PC-9 (cell line): ENCODE measurements at places on chromosomes 11 and 22.

DNA sequence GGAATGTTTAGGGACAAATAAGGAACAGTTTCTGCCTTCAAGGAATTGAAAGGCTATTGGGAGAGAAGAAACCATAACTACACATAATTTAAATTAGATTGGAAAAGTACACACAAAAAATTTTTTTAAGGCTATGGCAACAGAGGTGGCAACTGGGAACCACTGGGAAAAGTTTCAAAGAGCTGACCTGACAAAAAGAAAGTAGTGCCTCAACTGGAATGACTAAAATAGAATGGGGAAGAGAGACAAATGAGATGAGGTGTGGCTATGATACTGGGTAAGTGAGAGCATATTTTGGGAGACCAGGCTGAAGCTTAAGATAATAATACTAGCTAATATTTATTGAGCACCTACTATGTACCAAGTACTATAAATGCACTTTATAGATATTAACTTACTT lies 2.9 kb upstream of the AKIP1 start:
- peaks cover 34% of the 10 kb centered on the region for H3K4me1 ChIP-seq
- DNase-seq = no peak
- no peak overlapping the region for H3K4me3 ChIP-seq
- H3K27ac ChIP-seq = no peak overlapping the region

- no peaks in the 10 kb centered on the region for H3K4me1 ChIP-seq
- H3K36me3 ChIP-seq = peaks cover 20% of the 10 kb centered on the region
- no peak overlapping the region for H3K4me3 ChIP-seq
- no peak for DNase-seq
- H3K27me3 ChIP-seq = no peaks in the 10 kb centered on the region
- no peak overlapping the region for H3K27ac ChIP-seq
Observed at GRCh38 chr11:110463153-110463552, 33.4 kb downstream of the FDX1 start.

DNA sequence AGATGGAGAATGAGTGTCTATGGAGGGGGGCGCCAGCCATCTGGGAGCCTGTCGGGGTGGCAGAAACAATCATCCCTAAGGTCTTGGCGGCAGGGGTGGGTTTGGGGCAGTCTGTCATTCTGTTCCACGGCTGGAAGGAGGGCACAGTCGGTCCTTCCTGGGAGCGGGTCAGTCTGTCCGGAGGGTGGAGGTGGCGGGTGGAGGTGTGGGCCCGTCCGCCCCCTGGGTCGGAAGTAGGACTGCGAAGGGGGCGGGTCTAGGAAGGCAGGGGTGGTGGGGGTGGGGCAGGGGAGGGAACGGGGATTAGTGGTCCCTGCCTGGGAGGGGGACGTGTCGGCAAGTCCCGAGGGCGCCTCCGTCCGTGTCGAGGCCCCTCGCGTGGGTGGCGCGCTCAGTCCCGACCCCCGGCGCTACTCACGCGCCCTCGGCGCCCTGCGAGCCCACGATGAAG lies 461 bp downstream of the TBC1D10A start:
- peak overlapping the region; percentile 97 for H3K4me3 ChIP-seq
- peaks cover 34% of the 10 kb centered on the region for H3K4me1 ChIP-seq
- peaks cover 7% of the 10 kb centered on the region; the same call in 1 of the 2 replicates for H3K36me3 ChIP-seq
- no peak overlapping the region for H3K27ac ChIP-seq
- no peak for DNase-seq
- H3K27me3 ChIP-seq = no peaks in the 10 kb centered on the region

- DNase-seq = no peak
- peaks cover 5% of the 10 kb centered on the region for H3K4me1 ChIP-seq
- H3K36me3 ChIP-seq = no peaks in the 10 kb centered on the region; the same call in 1 of the 2 replicates
- no peak overlapping the region for H3K27ac ChIP-seq
- H3K4me3 ChIP-seq = no peak overlapping the region
Observed at GRCh38 chr11:16799221-16799620, 60.8 kb downstream of the C11orf58 start.

DNA sequence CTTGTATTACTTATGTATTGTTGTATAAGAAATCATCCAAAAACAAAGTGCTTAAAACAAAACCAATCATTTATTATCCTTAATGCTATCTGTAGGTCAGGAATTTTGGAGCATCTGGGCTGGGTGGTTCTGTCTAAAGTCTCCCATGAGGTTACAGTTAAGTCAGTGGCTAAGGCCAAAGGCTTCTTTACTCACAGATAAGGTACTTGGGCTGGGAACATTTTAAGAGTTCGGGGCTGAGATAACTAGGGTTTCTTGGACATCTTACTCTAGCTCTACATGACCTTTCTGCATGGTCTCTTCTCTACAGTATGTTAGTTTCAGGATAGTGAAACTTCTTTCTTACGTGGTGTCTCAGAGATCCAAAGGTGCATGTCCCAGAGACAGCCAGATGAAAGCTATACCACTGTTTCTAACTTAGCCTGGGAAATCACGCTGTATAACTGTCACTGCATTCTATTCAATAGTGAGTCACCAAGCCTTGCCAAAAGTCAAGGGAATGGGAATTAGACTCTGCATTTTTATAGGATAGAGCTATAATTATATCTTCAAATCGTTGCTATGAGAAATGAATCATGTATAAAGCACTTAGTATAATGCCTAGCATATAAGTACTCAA lies 29.6 kb downstream of the SOX6 start:
- no peaks in the 10 kb centered on the region for H3K4me1 ChIP-seq
- DNase-seq = no peak
- H3K4me3 ChIP-seq = no peak overlapping the region
- H3K36me3 ChIP-seq = no peaks in the 10 kb centered on the region
- no peak overlapping the region for H3K27ac ChIP-seq

- no peak overlapping the region for H3K4me3 ChIP-seq
- no peaks in the 10 kb centered on the region for H3K36me3 ChIP-seq
- no peak for DNase-seq
- peaks cover 13% of the 10 kb centered on the region; the same call in 1 of the 2 replicates for H3K27me3 ChIP-seq
Observed at GRCh38 chr22:29216873-29217666, 11.4 kb downstream of the EMID1 start.

GRCh38 chr11:44637487-44637886 lies 72.0 kb downstream of the CD82 start:
- no peak overlapping the region for H3K4me3 ChIP-seq
- no peak for DNase-seq
- peaks cover 42% of the 10 kb centered on the region; the same call in 1 of the 2 replicates for H3K27me3 ChIP-seq
- H3K4me1 ChIP-seq = no peaks in the 10 kb centered on the region
- no peaks in the 10 kb centered on the region for H3K36me3 ChIP-seq

- no peaks in the 10 kb centered on the region for H3K4me1 ChIP-seq
- no peak overlapping the region for H3K4me3 ChIP-seq
- H3K27ac ChIP-seq = no peak overlapping the region
- H3K27me3 ChIP-seq = peaks cover 85% of the 10 kb centered on the region
Observed at GRCh38 chr11:114232400-114233059, 63.7 kb upstream of the NNMT start.

- no peak overlapping the region for H3K4me3 ChIP-seq
- no peaks in the 10 kb centered on the region for H3K36me3 ChIP-seq
- no peaks in the 10 kb centered on the region for H3K27me3 ChIP-seq
- no peak overlapping the region for H3K27ac ChIP-seq
Observed at GRCh38 chr11:123833095-123833494, 26.9 kb upstream of the OR6M1 start.

GRCh38 chr11:10236840-10237239 lies 57.2 kb downstream of the SBF2 start:
- no peak for DNase-seq
- no peaks in the 10 kb centered on the region for H3K27me3 ChIP-seq
- no peak overlapping the region for H3K27ac ChIP-seq
- no peaks in the 10 kb centered on the region; the same call in 1 of the 2 replicates for H3K4me1 ChIP-seq
- no peak overlapping the region for H3K4me3 ChIP-seq

DNA sequence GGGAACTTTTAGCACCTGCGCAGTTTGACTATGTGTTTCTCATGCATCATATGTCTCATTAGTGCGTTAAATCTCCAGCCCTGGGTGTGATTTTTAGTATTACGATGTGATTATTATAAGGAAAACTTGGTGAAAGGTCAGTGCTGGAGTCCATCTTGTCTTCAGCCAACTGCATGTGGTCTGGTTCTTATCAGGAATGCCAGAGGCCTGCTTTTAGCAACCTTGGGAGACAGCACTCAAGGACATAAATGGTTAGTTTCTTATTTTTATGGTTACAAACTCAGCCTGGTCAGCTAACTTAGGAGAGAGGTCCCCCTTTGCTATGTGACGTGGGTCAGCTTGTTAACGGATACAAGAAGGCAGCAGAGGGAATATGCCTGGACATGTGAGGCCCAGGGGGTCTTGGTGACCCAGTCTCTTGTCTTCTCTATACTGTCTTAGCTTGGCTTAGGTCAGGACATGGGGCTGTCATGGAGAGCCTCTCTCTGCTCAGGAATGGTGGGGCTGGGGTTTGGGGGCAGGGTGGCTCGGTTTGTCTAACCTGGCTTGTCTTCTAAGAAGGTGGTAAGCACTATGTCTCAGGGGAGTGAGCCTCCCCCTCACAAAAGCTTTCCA lies 21.5 kb downstream of the KCTD21 start:
- no peak for DNase-seq
- H3K4me1 ChIP-seq = no peaks in the 10 kb centered on the region
- H3K4me3 ChIP-seq = no peak overlapping the region
- no peaks in the 10 kb centered on the region for H3K27me3 ChIP-seq

DNA sequence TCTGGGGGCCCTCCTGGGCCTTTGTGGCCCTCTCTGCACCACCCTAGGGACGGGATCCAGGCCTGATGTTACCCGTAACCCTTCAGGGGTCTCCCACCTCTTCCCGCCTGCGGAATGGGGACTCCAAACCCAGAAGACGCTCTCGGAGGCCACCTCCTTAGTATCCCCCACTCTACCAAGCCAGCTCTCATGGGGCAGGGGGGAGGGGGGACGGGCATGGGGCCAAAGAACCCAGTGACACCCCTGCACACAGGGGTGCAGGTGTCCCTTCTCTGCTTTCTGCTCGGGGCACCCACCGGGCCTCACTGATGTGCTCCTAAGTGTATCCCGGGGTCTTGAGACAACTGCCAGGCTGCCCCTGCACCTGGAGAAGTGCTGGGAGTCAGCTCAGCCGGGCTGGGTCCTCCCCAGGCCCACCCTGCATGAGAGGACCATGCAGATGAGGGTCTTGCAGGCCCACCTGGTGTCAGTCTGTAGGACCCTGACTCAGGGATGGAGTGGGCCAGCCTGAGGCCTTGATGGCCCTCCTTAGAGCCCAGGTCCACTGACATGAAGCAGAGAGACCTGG lies 176.9 kb downstream of the IGLL1 start:
- H3K27ac ChIP-seq = no peak overlapping the region
- H3K36me3 ChIP-seq = no peaks in the 10 kb centered on the region

GRCh38 chr11:123580557-123581275 lies 73.7 kb downstream of the SCN3B start:
- H3K27me3 ChIP-seq = no peaks in the 10 kb centered on the region
- no peaks in the 10 kb centered on the region for H3K36me3 ChIP-seq
- no peak overlapping the region for H3K4me3 ChIP-seq
- no peak overlapping the region for H3K27ac ChIP-seq

DNA sequence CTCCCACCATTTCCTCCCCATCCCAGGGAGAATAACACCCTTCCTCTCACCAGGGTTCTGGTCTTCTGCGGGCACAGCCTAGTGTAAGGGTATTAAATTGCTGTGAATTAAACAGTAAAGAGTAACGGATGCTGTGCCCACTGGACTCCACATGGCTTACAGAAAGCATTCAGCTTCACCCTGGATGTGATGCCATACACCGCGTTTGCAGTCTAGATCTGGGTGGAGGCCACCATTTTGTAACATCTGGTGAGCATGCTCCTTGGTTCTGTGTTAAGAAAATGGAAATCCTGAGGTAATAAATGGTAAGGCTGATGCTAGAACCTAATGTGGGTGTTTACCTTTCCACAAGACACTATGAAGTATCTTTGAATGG lies 331.8 kb upstream of the B3GAT1 start:
- H3K27ac ChIP-seq = no peak overlapping the region
- no peak for DNase-seq
- H3K27me3 ChIP-seq = peaks cover 30% of the 10 kb centered on the region
- H3K4me1 ChIP-seq = no peaks in the 10 kb centered on the region
- H3K36me3 ChIP-seq = no peaks in the 10 kb centered on the region

GRCh38 chr11:36308577-36308976 lies 12.5 kb downstream of the PRR5L start:
- no peak overlapping the region for H3K4me3 ChIP-seq
- no peaks in the 10 kb centered on the region for H3K27me3 ChIP-seq
- peaks cover 28% of the 10 kb centered on the region for H3K4me1 ChIP-seq
- no peak for DNase-seq

DNA sequence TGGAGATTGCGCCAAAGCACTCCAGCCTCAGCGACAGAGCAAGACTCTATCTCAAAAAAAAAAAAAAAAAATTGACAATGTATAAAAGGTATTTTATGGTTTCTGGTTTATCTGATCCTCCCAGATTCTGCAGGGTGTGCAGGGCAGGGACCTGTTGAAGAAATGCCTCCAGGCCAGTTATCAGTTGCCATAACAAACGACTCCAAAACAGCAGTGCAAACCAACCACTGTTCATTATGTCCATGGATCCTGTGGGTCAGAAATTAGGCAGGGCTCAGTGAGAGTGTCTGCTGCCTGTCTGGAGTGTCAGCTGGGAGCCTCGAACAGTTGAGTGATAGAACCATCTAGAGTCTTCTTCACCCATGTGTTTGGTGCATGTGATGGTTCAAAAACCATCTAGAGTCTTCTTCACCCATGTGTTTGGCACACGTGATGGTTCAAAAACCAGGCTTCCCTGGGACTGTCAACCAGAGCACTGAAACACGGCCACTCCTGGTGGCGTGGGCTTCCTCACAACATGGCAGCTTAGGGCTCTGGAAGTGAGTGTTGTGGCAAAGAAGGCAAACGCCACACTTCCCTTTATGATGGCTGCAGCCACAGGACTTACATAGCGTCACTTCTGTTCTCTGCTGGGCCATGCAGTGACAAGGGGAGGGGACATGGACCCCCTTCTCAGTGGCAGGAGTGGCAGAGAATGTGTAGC lies 115.1 kb upstream of the CRYBB3 start:
- no peak overlapping the region for H3K4me3 ChIP-seq
- no peak overlapping the region for H3K27ac ChIP-seq
- no peak for DNase-seq
- no peaks in the 10 kb centered on the region for H3K27me3 ChIP-seq
- no peaks in the 10 kb centered on the region for H3K36me3 ChIP-seq

DNA sequence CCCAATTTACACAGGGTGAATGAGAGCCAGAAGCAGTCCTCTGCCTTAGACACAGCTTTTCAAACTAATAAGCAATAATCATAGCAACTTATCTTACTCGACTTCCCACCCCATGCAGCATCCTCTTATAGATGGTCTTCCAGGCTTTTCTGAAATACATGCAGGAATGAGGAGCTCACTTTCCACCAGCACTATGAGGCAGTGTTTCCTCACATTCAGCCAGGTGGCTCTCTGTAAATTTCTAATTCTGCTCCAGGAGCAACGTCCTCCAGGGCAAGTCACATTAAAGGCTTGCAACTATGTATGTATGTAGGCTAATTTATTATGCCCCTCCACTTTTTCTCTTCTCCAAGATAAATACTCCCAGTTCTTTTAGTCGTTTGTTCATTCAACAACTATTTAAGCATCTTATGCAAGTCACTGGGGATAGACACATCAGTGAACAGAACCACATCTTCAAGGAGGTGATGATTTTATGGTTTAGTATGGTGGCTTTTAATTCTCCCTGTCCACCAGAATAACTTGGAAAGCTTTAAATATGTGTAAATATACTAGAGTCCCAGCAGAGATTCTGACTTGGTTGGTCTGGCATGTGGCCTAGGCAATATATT lies 59.9 kb downstream of the PAK1 start:
- DNase-seq = no peak
- no peak overlapping the region for H3K4me3 ChIP-seq
- no peak overlapping the region for H3K27ac ChIP-seq
- H3K36me3 ChIP-seq = no peaks in the 10 kb centered on the region
- H3K27me3 ChIP-seq = no peaks in the 10 kb centered on the region

- peaks cover 17% of the 10 kb centered on the region for H3K36me3 ChIP-seq
- no peak overlapping the region for H3K27ac ChIP-seq
- H3K4me1 ChIP-seq = no peaks in the 10 kb centered on the region
- no peak overlapping the region for H3K4me3 ChIP-seq
Observed at GRCh38 chr22:40928657-40929056, 22.5 kb upstream of the RBX1 start.
